Hematopoietic multipotent progenitor cell treated with erythropoietin and hydrocortisone succinate and interleukin-3 and kit ligand, for 8 days (in vitro differentiated cells): ENCODE measurements at places on chromosomes 3 and 15.

DNA sequence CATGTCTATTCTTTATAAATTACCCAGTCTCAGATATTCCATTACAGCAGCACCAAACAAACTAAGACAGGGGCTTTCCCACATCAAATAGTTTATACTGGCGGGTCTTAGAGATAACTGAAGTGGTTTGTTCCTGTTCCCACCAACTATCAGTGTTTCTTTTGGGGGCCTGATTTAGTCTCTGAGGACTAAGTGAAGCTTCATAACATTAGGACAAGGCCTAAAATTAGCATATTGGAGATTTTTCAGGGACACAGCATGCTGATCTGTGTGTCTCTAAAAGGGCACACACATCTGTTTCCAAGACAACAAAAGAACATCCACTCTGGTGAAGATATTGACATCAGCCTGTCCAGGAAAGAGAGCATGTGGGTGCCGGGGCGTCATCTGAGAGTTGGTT, 72.6 kb upstream of the SEMA6D start:
- no peak for DNase-seq

DNA sequence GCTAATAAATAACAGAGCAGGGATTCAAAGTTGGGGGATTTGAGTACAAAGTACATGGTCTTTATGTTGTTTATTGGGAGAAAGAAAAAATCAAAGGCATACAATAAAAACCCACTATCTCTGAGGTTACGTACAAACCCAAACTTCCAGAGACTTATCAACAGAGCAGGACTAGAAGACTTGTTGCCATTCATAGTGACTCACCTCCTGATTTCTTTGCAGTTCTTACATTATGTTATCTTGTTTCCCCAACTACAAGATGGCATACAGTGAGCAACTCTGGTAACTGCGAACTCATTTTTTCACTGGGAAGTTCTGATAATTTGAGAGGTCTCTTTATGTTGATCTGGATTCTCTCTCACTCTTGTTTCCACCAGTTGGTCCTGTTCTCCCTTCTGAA, 80.6 kb upstream of the ETV5 start:
- DNase-seq = peak; percentile 10

DNA sequence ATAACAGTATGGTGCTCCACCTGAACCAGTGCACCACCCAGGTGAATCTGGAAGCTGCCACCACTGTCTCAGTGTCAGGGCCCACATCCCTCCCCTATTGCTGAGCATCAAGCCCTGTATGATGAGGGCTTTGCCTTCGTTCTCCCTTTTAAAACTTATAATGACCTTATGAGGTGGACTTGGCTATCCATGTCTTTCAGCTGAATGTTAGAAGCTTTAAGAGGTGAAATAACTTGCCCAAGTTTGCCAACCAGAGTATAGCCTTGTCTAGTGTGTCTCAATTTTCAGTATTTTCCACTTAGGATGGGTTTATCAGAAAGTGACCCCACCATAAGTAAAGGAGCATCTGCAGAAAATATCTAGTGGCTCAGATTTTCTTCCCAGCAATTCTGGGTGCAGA, 87.8 kb downstream of the SHOX2 start:
- no peak for DNase-seq

DNA sequence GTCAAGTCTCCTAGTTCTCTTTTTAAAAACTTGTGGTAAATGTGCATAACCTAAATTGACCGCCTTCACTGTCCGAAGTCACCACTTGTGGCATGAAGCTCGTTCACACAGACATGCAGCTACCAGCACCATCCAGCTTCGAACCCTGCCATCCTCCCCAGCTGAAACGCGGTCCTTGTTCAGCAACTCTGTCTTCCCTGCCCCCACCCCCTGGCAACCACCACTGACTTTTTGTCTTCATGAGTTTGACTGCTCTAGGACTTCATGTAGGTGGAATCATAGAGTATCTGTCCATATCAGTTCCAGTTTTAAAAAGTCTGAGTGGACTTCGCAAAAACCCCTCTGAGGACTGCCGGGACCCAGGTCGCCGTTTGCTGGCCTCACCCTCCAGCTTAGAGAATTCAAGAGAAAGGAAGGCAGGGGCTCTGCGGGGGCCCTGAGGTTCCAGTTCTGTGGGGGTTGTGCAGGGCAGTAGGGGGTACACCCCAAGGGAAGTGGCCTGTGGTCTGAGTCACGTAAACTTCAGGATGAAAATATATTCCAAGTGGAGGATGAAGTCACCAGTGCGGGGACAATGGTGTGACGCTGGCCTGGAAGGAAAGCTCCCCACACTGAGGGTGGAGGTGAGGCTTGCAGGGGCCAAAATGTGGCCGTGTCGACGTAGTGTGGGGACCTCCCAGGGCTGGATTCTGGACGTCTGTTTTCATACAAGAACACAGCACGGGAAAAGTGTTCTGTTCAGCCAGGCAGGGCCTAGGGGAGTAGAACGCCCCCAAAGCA, 67.6 kb downstream of the ABTB1 start:
- no peak for DNase-seq

DNA sequence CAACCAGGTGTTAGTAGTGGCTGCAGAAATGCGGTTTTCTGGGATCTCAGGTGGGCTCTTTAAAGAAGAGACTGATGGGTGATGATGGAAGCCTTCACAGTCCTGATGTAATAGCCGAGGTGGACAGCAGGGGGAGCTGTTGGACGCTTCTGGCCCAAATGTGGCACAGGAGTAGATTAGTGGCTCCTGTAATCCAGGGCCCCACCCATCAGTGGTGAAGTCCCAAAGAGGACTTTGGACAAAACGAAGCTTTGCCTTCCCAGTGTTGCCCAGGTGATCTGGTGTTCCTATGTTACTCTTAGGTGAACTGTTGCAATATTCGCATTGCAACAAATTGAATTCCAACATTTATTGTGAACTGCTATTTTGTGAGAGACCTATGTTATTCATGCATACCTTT, 31.8 kb upstream of the MYZAP start:
- peak; percentile 76 for DNase-seq

GRCh38 chr15:62369454-62369853, 204.4 kb upstream of the C2CD4B start:
- DNase-seq = no peak

- no peak for DNase-seq
Observed at GRCh38 chr3:124701687-124702086, 28.6 kb upstream of the UMPS start.

- DNase-seq = no peak
Observed at GRCh38 chr3:41482134-41482533, 282.8 kb downstream of the CTNNB1 start.

DNA sequence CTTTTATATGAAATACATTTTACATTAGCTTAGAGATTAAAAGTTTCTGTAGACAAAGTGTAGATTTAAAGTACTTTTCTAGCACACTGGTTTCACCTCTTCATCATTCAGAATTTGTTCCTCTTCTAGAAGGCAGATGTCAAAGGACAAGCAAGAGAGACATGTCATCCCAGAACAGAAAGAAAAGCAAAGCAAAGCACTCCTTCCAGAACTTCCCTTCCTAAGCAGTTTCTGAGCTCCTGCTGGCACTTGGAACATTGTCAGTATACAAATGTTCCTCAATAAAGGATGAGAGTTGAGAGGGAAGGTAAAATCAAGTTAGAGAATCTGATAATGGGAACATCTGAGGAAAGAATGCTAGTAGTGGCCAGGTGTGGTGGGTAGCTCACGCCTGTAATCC, 26.2 kb downstream of the TMOD3 start:
- no peak for DNase-seq

GRCh38 chr15:59294574-59295260, 78.0 kb downstream of the MYO1E start:
- DNase-seq = no peak

DNA sequence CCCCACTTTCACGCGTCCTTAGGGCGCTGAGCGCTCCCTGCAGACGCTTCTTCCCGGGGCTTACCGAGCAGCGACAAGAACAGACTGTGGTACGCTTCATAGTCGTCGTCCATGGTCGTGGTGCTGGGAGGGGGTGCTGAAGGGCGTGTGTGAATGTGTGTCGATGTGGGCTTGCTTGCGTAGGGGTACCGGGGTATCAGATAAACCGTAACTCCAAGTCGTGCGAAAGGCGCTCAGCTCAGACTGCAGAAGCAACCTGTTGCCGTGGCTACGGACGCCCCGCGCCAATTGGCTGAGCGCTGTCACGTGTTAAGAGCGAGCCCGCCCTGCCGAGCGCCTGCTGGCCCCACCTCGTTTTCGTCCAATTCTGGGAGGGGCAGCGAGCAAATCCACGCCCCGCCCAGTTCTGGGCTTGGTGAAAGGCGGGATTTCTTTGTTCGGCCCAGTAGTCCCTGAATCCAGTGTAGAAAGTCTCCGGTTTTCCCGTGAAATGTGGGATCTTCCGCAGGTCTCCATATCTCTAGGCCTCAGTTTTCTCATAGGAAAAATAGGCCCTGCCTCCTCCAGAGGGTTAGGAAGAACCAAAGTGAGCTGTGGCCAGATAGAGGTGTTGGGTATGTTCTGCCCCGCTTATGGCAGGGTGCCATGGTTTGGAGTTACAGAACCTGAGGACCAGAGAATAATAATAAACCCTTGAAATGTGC, at the start of gene EFCAB12:
Gene EFCAB12 (minus strand): TSS at position 261 of the 704 bp plus-strand sequence. CDS start 148 bp downstream, at position 113.
- peak; percentile 95 for DNase-seq

DNA sequence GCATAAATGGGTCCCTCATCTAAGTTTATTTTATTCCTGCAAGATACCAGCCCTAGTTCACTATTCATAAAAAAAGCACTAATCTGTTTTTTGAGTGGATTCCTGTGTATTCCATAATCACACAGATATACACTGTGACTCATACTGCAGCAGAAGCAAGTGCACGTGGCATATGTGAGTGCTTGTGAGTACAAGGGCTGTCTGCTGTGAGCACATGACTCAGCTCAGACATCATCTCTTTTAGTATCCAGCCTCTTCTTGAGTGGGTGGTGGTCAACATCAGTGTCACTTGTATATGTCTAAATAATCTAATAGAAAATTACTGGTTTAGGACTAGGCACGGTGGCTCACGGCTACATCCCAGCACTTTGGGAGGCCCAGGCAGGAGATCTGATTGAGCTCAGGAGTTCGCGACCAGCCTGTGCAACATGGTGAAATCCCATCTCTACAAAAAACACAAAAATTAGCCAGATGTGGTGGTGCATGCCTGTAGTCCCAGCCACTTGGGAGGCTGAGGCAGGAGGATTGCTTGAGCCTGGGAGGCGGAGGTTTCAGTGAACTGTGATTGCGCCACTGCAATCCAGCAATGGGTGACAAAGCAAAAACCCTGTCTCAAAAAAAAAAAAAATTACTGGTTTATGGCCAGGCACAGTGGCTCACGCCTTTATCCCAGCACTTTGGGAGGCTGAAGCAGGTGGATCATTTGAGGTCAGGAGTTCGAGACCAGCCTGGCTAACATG, 49.8 kb downstream of the NIPA2 start:
- DNase-seq = no peak

- DNase-seq = no peak
Observed at GRCh38 chr15:90820481-90820880, 47.9 kb upstream of the FURIN start.

DNA sequence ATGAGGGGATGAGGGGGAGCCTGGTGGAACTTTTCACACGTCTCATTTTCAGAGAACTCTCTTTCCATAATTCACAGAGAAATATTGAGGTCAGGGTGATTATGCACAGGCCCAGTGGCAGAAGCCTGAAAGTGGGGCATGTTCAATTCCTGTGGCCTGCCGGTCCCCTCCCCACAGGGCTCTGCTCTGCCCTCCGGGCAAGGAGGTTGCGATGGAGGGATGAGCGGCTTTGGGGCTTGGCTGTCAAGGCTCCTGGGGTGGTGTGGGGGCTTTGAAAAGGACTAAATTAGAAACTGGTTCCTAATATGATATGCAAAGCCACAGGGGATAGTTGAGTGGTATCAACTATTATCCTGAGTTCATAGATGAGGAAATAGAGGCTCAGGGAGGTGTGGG, 9.2 kb upstream of the KY start:
- no peak for DNase-seq

- no peak for DNase-seq
Observed at GRCh38 chr15:92033723-92034122, 180.2 kb downstream of the SLCO3A1 start.

DNA sequence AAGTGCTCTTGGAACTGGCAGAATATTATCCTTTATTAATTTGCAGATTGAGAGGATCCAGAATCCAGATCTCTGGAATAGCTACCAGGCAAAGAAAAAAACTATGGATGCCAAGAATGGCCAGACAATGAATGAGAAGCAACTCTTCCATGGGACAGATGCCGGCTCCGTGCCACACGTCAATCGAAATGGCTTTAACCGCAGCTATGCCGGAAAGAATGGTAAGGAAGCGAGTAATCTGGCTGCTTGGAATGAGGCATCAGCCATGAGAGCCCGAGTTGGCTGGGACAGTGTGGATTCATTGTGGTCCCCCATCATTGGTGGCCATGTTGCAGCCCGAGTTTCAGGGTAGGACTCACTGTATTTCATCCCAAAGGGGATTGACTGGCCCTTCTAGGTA, 47.1 kb downstream of the PARP14 start:
- DNase-seq = no peak
